ENCODE measurements at places on chromosomes 4 and X. TPM values are rescaled to one million over a fixed set of nuclear protein-coding genes. Genes with fewer than 3 reads are reported as not detected.

PDGFRA gene
- total RNA-seq: 254 TPM

UBE2D3 gene
- total RNA-seq: 389 TPM

DCLK2 gene
- total RNA-seq: 7.2 TPM

GABRE gene
- 13.6 TPM for total RNA-seq

ARHGAP36 gene
- total RNA-seq: not detected
